ENCODE measurements at places on chromosomes 6 and 20.

- DNase-seq = peak; percentile 23
These were observed 92.2 kb downstream of the CEP57L1 start for GRCh38 chr6:109187399-109188114.

DNA sequence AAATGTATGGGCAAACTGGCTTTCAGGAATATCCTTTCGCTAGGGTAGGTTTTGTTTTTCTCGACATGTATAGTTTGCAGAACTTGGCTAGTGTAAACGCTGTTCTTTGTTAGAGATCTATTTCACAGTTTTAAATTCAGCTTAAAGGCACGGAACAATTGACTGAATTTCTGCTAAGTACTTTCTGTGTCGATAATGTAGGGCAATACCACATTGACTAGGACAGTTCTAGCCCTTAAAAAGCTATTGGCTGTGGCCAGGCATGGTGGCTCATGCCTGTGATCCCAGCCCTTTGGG, 92.8 kb downstream of the CEP57L1 start:
- DNase-seq = no peak

DNA sequence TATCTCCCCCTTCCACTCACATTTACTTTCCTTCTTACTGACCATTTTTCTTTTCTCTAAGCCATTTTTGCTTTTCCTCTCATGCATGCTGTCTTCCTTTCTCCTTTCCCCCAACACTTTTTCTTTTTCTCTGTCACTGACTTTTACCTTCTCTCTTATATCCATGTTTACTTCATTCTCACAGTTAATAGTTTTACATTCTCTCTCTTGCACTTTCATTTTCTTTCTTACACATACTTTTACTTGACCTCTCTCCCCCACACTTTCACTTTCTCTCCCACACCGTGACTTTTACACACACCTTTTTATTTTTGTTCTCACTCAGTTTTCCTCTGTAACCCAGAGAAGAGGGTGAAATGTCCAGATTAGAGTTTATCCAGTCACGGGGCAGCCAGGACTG, 636.3 kb downstream of the PTPRT start:
- DNase-seq = no peak

- no peak for DNase-seq
These were observed 130.9 kb downstream of the FOXA2 start for GRCh38 chr20:22453244-22454080.

GRCh38 chr6:147625946-147626345, 117.5 kb downstream of the SAMD5 start:
- no peak for DNase-seq

DNA sequence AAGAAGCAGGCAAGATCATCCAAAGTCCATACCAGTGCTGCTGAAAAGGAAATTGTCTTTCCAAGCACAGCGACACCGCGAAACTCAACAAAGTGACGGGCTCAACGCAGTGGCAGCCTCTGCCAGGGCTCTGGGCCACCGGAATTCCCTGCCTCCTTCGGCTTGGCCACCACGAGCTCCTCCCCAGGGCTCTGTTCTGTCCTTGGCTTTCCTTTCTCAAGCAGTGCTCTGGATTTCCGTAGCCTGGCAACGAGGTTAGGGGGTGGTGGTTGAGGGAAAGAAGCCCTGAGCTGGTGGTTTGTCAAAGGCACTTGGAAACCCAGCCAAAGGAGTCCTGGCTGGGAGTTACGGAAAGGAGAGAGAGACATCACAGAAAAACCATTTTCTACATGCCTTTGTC, 31.2 kb downstream of the PRR18 start:
- DNase-seq = no peak

DNA sequence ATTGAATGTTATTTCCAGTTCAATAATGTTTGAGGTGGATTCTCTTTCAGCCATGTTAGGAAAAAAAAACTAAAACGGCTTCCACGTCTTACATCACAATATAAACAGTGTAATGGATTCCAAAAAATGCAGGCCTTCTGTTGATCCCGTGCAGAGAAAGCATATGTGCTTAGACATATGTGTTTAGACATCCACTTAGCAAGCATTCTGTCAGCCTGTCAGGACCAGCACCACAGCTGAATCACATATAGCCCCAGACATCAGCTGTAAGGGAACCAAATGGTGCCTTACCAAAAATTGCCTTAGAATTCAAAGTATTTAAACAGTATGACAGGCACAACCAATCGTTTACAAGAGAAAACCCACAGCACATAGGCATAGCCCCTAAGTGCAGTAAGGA, 304.9 kb downstream of the EYA4 start:
- DNase-seq = no peak

- no peak for DNase-seq
These were observed 178.1 kb upstream of the TCF21 start for GRCh38 chr6:133710826-133711225.

DNA sequence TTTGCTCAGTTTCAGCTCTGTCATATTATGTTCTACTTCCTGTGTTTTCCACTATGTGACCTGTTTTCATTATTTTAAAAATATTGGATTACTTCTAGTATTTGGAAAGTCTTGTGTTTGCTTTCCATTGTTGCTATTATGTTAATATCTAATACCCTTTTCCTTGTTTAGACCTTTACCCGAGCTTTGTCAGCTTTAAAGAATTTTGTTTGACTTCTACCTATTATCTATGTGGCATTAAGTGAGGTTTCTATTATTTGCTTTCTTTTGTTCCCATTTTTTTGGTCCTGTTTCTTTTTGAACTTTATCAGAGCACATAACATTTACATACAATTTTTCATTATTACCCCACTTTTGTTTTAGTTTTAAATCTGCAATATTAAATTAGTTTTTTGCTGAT, 202.7 kb downstream of the MANEA start:
- DNase-seq = no peak

DNA sequence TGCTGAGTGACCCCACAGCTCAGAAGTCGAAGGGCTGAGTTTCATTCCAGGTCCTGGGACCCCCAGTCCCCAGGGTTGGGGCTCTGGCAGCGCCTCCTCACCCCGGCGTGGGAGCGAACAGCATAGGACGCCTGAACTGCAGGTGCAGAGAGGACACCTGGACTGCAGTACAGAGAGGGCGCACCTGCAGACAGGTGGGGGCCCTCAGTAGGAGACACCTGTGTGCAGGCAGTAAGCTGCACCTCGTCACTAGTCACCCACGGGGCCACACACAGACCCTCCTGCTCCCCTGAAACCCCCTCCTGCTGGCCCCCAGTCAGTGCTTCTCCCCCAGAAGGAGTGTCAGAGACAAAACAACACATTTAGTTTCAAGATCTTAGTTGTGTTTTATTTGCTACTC, 8.6 kb upstream of the NKAIN4 start:
- DNase-seq = no peak

DNA sequence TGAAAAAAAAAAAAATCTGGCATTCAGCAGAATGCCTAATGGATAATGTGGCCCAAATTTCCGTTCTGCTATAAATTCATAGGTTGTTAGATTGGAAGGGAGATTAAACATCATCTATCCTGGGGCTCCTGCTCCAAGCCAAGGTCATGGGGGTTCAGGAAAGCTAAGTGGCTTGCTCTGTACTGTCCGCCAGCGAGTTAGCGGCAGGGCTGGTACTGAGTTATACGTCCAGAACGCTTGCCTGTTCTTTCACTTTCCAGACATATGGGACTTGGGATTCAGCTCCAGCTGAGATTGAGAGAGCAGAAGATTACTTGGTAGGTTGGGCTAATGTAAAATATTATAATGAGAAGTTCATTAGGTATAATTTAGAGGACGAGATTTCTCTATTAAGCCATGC, 858 bp downstream of the RWDD1 start:
- DNase-seq = no peak

Data from activated CD8-positive, alpha-beta memory T cell treated with anti-CD3 and anti-CD28 coated beads for 1 hour (primary cell).